ENCODE measurements at places on chromosomes 12 and 14. TPM values are rescaled to one million over a fixed set of nuclear protein-coding genes. Genes with fewer than 3 reads are reported as not detected.

DNA sequence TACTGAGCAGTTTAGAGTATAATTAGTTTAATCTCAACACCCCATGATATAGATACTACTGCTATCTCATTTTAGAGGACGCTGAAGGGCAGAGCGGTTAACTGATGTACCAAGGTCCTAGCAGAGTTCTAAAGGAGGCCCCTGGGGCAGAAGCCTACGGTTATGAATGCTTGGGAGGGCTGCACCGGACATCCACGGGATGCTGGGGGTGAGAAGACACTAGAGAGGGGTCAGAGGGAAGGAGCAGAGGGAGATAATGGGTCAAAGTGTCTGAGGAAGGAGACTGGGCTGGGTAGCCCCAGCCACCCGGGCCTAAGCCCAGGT is 1.6 kb upstream of the ACTR6 start:
- peak; percentile 17 for DNase-seq

DNA sequence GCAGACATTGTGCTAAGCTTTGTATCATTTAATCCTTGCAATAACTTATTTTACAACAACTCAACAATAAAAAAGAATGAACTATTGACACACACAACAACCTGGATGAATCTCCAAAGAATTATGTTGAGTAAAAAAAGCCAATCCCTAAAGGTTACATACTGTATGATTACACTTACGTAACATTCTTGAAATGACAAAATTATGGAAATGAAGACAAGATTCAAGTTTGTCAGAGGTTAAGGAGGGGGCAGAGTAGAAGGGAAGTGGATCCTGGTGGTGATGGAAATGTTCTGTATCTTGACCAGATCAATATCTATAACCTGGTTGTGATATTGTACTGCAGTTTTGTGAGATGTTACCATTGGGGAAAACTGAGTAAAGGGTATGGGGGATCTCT is 63.2 kb upstream of the LMNTD1 start:
- DNase-seq: no peak

DNA sequence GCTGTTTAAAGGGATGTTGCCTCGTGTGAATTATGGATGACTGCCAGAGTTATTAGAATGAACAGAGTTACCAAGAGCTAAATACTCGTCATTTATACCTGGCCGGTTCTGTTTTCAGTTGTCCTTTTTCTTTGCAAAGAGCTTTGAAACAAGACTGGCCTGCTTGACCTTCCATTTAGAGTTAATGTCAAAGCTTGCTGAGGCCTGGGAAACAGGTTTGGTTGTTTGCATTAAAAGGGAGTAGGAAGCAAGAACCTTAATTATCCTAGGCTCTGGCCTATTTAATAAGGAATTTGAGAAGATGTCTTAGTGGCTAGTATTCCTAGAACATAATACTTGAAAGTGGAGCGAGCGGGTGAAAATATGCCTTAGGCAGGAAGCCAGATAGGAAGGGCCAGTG is 233.3 kb downstream of the CACNA1C start:
- no peak for DNase-seq

DNA sequence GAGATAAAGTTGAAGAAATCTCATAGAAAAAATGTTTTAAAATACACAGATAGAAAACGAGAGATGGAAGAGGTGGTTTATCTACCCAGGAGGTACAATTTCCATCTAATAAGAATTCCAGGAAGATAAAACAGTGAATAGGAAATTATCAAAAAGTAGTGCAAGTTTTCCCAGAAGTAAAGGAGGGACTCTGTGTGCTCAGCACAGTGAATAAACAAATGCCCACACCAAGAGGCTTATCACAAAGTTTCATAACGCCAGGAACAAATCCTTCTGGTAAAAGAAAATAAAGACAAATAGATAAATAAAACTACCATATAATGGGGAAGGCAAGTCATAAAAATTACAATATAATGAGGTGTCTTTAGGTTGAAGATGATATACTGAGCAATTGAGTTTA is 179.0 kb downstream of the SLC41A2 start:
- DNase-seq: no peak

KRT77 gene
- not detected for total RNA-seq

GRCh38 chr12:130183585-130184370 is 21.5 kb downstream of the FZD10 start:
- DNase-seq: no peak
